ENCODE measurements at places on chromosomes 4 and X. TPM values are rescaled to one million over a fixed set of nuclear protein-coding genes. Genes with fewer than 3 reads are reported as not detected.

C1QTNF7 gene
- total RNA-seq = not detected

NPFFR2 gene
- total RNA-seq = 0.26 TPM

DNA sequence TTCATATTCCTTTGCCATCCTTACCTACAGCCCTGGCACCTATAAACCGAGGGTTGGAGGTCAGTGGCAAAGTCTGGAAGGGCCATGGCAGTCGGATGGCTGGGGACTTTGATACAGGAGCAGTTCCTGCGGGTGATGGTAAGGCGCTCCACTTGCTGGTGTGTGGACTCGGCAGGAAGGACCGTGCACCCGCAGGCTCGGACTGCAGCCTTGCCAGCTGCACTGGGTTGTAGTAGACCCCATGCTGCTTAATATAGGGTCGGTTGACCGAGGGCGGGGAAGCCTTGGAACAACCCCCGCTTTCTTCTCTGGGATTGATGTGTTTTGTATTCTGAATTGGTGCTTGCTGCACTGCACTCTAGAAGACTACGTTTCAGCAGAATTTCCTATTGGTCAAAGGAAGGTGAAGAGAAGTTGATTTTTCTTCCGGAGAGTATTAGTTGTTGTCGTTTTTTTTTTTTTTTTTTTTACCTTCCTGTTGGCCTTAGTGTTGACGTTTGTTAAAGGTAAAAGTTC lies 638 bp downstream of the BLTP1 start:
- no peak for DNase-seq
- no peaks in the 10 kb centered on the region for H3K36me3 ChIP-seq
- H3K4me1 ChIP-seq = no peaks in the 10 kb centered on the region
- H3K4me3 ChIP-seq = peak overlapping the region; percentile 93

DNA sequence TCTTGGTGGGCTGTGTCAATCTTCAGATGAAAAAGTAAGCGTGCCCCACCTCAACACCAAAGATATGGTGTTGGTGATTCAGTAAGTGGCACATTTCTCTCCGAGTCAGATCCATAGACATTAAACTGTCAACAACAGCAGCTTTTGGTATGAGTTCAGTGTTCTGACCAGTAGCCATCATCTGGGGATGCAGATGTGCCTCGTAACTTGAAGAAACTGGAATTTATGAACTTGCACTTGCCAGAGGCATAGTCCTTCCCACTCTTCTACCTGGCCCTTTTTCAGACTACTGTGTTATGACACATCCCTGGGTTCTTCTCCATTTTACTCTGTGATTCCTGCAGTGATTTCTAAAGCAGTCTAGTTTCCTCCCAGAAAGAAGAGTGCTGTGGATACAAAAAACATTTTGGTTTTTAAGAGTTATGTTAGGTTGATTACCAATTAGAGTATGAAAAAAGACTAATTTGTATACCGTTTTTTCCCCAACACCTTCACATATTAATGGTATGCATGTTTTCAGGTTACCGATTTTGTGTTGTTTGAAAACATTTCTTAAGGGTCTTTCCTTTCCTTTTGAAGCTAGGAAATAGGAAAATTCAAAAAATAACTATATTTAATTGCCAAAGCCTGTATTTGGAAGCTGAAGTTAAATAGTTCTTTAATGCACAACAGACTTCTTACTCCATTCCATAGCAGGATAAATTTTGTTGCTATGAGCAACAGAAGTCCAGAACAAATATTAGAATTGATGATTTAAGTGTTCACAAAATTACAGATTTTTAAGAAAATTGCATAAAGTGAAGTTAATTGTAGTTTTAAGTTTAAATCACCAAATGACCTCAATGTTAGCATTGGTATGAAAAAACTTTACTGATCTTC lies 39.3 kb downstream of the NUDT6 start:
- H3K4me1 ChIP-seq = no peaks in the 10 kb centered on the region
- no peak overlapping the region for H3K4me3 ChIP-seq
- H3K27me3 ChIP-seq = no peaks in the 10 kb centered on the region
- H3K27ac ChIP-seq = no peak overlapping the region

DNA sequence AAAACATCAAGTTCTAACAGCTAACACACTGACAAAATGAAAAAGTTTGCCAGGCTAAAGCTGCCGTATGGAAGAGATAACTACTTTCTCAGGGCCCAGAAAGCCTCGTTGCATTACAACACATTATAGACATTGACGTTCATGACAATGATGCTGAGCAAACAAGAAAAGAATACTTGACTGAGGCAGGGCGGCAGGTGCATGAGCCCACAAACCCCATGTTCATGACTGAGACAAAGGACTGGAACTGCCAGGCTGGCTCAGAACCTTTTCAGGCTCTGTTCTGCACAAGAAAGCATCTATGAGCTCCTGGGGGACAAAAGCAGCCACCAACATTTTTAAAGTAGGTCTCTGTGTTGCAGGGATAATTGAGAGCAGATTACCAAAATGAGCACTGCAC lies 13.6 kb downstream of the TLR6 start:
- H3K27ac ChIP-seq = no peak overlapping the region
- no peaks in the 10 kb centered on the region for H3K36me3 ChIP-seq
- DNase-seq = no peak
- no peak overlapping the region for H3K4me3 ChIP-seq
- H3K4me1 ChIP-seq = no peaks in the 10 kb centered on the region

DNA sequence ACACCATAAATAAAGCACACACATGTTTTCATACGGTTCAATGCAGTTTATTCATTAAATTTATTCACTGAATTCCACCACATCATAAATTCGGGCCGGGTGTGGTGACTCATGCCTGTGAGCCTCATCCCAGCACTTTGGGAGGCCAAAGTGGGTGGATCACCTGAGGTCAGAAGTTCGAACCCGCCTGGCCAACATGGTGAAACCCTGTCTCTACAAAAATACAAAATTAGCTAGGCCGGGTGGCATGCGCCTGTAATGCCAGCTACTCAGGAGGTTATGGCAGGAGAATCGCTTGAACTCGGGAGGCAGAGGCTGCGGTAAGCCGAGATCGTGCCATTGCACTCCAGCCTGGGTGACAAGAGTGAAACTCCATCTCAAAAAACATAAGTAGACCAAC lies 131.6 kb downstream of the PDS5A start:
- no peak for DNase-seq
- peaks cover 19% of the 10 kb centered on the region for H3K36me3 ChIP-seq
- H3K27me3 ChIP-seq = no peaks in the 10 kb centered on the region
- H3K4me3 ChIP-seq = no peak overlapping the region
- H3K27ac ChIP-seq = no peak overlapping the region

DNA sequence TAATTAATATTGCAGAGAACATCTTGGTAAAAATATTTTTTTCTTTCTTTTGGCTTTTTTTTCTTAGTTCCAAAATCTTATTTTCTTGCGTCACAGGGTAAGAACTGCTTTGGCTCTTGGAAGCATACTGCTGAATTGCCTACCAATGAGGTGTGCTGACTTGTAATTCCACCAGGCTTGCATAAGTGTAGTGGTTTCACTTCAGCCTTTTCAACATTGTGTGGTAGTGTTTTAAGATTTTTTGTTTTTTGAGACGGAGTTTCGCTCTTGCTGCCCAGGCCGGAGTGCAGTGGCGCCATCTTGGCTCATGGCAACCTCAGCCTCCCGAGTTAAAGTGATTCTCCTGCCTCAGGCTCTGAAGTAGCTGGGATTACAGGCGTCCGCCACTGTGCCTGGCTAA lies 42.4 kb downstream of the N4BP2 start:
- no peak overlapping the region for H3K4me3 ChIP-seq
- DNase-seq = no peak
- H3K27ac ChIP-seq = no peak overlapping the region

All from H1 (cell line).